ENCODE measurements at places on chromosomes 7 and 10.

DNA sequence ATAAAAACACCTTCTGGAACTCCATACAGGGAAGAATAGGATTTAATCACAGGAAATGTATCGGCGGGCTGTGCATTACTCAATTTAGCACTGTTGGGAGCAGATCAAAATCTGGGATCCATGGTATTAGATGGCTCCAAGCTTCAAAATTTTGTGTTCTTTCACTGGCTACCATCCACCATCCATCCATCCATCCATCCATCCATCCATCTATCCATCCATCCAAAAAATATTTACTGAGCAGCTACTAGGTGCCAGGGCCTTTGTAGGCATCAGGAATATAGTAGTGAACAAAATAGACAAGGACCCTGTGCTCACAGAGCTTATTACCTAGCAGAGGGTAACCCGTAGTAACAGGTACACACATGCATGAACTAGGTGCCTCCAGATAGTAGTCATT is 280.2 kb downstream of the CCDC3 start:
- no peak for DNase-seq

GRCh38 chr10:15300697-15301096 is 70.4 kb downstream of the FAM171A1 start:
- no peak for DNase-seq

DNA sequence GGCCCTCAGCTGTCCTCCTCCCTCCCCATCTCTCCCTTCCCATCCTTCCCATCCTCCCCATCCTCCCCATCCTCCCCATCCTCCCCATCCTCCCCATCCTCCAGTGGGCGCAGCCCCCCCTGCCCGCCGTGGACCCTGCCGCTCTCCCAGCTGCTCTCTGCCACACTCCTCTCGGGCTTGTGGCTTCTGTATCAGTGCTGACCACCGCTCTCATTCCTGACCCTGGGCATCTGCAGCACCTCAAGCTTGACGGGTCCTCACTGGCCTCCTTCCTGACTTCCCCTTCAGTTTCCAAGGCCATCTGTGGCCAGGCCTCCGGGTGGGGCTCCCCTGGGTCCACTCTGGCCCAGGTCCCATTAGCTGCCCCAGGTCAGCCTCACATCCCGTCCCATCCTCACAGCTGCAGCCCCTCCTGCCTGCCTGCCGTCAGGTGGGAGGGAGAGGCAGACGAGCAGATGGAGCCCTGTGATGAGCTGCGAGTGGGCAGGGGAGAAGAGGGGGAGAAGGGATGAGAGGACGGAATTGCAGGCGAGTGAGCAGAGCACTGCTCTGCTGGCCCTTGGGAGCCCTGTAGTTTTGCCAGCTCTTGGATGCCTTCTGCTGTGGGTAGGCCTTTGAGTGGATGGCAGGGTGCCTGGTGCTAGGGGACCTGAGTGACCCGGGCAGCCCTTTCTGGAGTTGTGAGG is 35.7 kb downstream of the LHPP start:
- no peak for DNase-seq

- no peak for DNase-seq
Observed at GRCh38 chr10:784403-785088, 95.1 kb upstream of the DIP2C start.

DNA sequence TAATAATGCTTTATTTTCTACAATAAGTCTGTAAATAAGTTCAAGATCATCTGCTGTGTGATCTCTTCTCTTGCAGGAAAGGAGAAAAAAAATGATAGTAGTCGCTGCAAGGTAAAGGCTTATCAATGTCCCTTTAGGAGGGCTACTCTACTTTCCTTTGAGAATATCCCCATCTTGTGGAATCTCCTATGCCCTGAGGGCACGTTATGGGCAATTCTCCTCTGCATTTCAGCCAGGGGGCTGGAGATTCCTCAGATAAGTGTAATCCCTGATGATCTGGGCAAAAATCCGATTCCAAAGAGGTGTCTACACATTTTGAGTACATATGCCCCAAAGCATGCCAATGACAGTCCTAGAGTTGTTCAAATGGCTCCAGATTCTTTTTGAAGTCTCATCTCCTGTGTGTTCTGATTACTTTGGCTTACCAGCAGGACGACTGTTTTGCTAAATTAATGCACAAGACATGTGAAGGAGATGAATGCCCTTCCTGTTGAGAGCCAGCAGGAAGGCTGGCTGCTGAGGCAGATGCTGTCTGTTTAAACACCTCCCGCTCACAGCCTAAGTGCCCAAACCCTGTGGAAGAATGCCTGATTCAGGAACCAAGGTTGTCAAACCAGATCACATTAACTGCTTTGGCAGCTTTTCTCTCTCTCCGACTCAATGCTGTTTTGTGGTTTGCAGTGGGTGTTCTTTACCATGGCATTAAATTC is 171.2 kb upstream of the COL1A2 start:
- DNase-seq: no peak

DNA sequence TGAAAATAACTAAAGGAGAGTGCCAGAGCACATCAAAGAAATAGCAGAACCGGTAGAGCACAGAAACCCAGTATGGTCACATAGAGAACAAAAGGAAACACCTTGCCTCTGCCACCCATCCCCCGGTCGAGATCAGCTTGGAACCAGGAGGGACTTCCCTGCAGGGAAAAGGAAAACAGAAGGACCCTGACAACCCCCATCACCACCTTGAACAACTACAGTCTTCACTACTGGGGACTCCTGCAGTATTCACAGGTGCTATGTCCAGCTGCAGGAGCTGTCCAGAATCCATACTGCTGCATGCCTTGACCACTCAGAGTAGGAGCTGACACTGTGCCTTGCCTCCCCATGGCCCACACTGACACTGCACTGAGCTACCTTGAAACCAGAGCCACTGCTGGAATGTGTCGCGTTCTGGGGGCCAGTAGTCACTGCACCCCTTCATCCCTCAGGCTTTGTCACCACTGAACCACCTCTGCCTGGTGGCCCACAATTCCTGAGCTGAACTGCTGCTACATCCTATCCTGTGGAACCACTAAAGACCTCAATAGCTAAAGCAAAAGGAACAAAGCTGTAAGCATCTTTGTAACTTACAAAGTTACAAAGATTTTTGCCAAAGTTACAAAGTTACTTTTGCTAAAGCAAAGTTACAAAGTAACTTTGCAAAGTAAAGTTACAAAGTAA is 66.8 kb downstream of the TRIL start:
- DNase-seq: no peak

GRCh38 chr10:89241486-89242344 is 9.9 kb downstream of the LIPA start:
- no peak for DNase-seq

DNA sequence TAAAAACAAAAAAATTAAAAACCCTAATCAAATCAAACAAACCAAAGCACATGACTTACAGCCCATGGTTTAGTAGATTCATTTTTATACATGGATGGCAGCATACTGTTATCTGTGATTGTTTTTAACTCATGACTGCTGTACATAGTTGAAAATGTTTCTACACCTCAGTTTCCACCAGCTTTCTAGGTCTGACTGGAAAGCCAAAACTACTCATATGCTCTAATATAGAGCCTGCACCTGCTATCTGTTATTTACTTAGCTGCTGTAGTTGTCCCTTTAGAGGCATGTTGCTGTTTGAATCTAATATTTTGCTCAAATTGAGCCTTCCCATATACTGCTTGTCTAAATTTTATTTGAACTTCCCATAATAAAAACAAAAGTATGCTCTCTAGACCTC is 289.9 kb upstream of the LRRN3 start:
- no peak for DNase-seq

GRCh38 chr7:14888962-14889361 is 13.6 kb downstream of the DGKB start:
- no peak for DNase-seq

DNA sequence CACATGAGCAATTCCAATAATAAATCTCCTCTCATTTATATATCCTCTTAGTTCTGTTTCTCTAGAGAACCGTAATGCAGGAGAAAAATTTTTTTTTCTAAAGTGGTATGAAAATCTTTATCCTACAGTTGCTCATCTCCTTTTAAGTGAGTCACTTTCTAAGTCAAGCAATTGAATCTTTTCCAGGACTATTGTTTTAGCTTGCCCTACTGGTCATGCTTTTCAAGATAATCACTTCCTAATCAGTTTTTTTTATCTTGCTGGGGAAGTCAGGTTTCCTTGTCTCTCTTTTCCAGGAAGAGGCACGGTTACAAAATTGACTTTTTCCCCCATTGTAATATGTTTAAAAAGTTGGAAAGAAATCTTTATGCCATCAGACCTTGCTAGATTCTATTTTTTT is 44.0 kb downstream of the INPP5F start:
- DNase-seq: no peak

DNA sequence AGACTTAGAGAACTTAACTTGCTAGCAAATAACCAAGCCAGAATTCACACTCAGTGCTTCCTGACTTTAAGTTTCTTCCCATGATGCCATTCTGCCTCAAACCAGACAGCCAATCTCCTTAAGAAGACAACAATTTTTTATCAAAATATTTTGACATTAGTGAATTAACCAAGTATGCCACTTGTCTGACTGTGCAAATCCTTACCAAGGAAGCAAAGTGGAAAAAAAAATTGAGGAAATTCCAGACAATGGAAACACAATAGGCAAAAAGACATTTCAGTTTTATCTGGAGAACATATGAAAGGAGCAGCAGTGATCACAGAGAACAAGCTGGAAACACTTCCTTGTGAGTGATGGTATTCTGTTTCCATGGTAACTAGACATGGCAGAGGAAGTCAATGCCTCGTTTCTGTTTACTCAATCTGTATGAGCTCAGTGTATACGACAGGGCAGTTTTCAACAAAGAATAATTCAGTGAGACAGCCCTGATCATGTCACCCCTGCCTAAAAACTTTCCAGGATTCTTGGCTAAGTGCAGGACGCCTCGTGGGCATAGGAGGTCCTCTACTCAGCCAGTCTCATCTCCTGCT is 114.2 kb downstream of the DYNC1I1 start:
- no peak for DNase-seq
